Activated CD4-positive, alpha-beta T cell treated with anti-CD3 and anti-CD28 coated beads, Interleukin-2, amount 50 U/mL, for 1 hour (primary cell): ENCODE measurements at places on chromosomes 12 and 14.

- no peak for DNase-seq
These were observed 7.1 kb upstream of the SERPINA9 start for GRCh38 chr14:94483071-94483451.

DNA sequence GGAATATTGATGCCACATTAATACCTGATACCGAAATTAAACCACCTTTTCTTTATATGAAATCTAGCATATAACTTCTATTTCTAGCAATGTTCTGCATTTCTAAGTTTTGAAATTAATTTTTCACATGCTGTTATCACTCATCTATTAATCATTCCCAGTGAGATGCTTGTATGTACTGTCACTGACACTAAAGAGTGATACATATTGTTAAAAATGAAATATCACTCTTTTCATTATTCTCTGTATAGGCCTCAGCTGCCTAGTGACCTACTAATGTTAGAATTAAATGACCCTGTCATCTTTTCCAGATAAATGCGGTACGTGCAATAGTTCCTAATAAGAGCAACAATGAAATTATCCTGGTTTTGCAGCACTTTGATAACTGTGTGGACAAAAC is 49.7 kb upstream of the KCNH3 start:
- DNase-seq: no peak

- no peak for DNase-seq
These were observed 38.5 kb upstream of the KCNK13 start for GRCh38 chr14:90023176-90023896.

DNA sequence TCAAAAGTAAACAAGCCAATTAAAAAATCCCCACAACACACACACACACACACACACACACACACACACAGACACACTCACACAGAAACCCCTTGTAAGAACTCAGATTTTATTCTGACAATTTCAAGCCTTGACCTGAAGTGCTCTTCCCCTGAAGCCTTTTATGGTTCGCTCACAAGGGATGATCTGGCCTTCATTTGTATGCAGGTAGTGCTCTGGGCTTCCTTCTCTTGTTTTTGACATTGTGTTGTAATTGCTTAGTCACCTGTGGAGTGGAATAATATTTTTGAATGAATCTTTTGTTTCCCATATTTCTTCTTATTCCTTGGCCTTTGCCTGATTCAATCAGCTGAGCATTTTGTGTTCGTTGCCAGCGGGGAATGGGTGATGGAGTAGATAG is 83.3 kb upstream of the CSRP2 start:
- no peak for DNase-seq

DNA sequence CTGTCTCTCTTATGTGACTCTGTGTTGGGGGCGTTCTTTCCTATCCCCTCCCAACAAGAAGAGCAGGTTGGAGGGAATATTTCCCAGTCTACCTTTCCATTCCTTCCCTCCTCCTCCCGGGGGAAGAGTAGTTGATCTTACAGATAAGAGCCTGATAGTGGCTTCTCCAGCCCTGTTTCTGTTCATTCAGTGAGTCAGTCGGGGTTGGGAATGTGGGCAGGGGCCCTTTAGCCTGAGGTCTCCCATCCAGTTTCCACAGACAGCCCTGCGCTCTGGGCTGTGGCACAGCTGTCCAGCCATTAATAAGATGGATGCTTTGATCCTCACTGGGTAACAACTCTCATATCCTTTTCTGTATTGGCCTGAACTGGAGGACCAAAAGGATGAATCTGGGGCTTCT is 18.1 kb upstream of the PPP1R1A start:
- no peak for DNase-seq

GRCh38 chr12:93668919-93669418 is 8.2 kb upstream of the CRADD start:
- DNase-seq: no peak

DNA sequence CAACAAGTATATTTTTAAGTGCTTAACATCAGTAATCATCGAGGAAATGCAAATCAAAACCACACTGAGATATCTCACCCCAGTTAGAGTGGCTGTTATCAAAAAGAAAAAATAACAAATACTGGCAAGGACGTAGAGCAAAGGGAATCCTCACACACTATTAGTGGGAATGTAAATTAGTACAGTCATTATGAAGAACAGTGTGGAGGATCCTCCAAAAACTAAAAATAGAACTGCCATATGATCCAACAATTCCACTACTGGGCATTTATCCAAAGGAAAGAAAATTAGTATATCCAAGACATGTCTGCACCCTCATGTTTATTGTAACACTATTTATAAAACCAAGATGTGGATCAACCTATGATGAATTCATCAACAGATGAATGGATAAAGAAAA is 149.0 kb upstream of the PWP1 start:
- DNase-seq: no peak

DNA sequence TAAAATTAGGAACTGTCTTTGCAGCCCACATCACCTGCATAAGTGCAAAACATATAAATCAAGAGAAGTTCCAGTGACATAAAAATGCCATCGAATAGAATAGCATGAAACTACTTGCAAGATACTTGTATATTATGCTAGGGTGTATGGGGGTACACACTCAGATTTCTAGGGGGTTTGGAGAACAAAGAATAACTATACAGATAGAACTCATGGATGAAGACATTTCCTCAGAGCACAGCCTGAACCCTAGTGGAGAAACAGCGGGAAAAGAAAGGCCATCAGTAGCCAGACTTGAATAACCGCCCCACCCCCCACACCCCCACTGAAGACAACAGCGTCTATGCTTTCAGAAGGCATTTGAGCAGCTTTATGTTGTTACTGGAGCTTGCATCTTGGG is 425.8 kb downstream of the NPAS3 start:
- DNase-seq: no peak

DNA sequence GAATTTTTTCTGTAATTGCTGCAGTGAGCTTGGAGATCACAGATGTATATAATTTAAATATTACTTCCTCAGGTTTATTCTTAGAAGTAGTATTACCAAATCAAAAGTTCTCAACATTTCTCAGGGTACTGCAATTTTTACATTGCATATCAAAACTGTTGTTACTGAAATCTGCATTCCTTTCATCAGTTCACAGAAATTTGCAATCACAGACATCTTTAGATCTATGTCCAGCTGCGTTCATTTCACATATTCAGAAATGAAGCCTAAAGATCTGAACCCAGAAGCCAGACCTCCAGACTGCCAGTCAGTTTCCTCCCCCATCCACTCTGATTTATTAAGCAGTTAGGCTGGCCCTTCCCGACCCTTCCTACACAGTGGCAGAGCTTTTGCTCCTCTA is 18.2 kb upstream of the IFT81 start:
- DNase-seq: no peak

DNA sequence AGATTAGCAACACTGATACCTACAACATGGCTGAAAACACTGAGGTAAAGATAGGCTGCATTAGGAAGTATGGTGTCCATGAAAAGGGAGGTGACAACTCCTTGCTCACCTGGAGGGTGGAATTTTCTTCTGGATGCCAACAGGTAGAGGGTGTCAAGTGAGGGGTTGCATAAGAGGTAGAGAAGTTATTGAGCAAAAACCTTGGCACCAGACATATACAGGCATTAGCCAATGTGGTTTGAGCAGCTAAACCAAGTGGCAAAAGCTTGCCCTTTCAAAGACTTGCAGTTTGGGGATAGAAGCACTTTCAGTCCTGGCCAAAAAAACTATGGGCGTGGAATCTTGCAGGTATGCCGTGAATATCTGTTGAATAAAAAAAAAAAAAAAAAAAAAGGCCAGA is 3.8 kb downstream of the RITA1 start:
- DNase-seq: no peak

GRCh38 chr12:59972905-59973304 is 377.1 kb downstream of the SLC16A7 start:
- no peak for DNase-seq

GRCh38 chr12:59067083-59067482 is 146.8 kb upstream of the LRIG3 start:
- no peak for DNase-seq

- DNase-seq: no peak
These were observed 291.8 kb downstream of the ERC1 start for GRCh38 chr12:1282670-1283315.

- DNase-seq: no peak
These were observed 869.2 kb downstream of the TMEM121 start for GRCh38 chr14:106395456-106396050.

DNA sequence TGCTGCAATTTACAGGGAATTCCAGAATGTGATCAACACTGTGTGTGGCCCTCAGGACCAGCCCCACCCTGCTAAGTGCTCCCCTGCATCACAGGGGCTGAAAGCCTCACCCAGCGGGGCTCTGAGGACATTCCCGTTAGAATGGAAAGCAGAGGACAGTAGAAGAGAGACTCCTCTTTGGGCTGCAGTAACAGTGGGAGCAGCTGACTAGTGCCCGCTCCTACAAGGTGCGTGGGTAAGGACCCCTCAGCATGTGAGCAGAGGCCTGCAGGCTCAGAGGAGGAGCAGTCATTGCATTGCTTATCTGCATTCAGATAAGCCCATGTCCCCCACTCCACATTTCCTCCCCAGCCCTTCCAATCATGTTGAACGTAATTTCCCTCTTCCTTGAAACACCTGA is 120.1 kb downstream of the ITPR2 start:
- no peak for DNase-seq

DNA sequence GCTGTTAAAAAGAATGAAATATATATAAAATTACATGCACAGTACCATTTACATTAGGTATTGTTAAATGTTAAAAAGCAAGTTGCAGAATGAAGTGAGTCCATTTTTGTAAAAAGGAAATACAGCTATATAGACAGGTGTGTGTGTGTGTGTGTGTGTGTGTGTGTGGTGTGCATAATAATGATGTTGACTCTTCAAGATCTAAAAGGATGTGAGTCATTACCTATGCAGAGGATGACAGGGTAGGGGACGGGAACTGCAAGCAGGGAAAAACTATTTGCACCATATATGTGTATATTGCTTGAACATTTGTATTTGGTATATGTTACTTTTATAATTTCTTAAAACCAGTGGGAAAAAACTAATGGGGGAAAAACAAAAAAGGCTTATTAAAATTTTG is 3.1 kb downstream of the C14orf39 start:
- no peak for DNase-seq

DNA sequence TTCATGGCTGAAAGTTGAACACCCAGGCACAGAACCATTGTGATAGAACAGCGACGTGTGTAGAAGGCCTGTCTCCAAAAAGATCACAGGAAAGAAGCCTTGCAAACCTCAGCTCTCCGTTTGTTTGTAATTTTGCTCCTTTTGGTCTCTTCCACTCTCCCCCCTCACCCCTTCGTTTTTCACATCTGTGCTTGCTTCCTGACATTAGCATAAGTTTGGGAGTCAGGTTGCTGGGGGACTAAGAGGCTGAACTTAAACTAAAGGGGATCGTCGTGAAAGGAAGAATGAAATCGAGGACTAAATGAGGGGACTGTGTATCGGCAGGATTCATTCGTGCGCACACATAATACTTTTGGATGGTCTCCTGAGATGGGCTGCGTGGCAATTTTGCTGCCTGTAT is 200.6 kb downstream of the BCAT1 start:
- no peak for DNase-seq

DNA sequence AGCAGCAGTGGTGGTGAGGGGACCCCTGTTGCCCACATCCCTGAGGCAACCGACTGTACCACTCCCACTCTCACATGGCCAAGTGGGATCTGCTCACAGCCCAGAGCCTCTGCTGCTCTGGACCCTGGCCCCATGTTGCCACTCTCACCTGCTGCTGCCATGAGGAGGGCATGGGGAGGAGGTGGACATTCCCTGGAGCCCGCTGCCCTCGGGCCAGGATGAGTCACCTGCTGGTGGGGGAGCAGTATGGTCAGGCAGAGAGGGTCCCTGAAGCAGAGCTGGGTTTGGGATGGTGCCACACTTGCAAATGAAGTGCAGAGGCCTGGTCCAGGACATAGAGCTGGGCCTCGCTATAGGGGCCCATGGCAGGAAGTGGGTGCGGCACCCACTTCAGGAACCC is 26.1 kb downstream of the SDR9C7 start:
- no peak for DNase-seq

- DNase-seq: no peak
These were observed 18.7 kb upstream of the KIF26A start for GRCh38 chr14:104119488-104120251.

- no peak for DNase-seq
These were observed 92.3 kb upstream of the SLCO1C1 start for GRCh38 chr12:20602641-20603391.

GRCh38 chr12:122155705-122156104 is 18.3 kb downstream of the IL31 start:
- DNase-seq: no peak

- DNase-seq: no peak
These were observed 50.0 kb downstream of the FOS start for GRCh38 chr14:75328558-75329155.

GRCh38 chr14:89418976-89419375 is 1.9 kb upstream of the FOXN3 start:
- no peak for DNase-seq

DNA sequence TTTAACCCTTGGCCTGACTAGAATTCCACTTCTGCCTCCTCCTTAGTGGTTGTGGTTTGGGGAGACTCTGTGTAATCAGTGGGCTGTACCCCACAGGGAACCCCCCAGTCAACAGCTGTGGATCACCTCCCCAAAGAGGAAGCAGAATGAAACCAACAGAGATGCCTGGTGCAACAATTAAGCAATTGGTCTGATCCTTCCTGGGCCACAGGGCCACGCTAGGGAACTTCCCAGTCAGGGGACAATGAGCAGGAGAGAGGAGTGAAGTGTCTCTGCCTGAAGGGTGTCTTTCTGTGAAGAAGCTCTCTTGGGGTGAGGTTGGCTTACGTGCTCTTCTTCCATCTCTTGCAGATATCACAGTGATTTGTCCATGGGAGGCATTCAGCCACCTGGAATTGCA is 8.2 kb downstream of the PDE6H start:
- DNase-seq: no peak

- DNase-seq: no peak
These were observed 40.2 kb upstream of the RPL10L start for GRCh38 chr14:46691819-46692218.

DNA sequence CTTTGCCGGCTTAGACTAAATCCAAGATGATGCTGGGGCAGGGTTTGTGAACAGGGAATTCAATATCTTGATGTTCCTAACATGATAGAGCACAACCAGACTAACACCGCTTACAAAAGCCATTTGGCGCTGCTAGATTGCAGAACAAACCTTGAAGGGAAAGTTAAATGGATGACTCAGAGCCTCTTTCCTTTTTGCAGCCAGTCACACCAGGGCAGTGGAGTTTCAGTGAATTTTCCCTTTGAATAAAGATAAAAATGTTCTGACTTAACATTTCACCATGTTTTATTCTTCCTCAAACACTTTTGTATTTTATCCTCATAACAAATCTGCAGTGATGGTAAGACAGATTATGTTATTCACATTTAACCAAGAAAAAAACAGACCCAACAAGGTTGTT is 47.3 kb downstream of the PDE6H start:
- DNase-seq: no peak

DNA sequence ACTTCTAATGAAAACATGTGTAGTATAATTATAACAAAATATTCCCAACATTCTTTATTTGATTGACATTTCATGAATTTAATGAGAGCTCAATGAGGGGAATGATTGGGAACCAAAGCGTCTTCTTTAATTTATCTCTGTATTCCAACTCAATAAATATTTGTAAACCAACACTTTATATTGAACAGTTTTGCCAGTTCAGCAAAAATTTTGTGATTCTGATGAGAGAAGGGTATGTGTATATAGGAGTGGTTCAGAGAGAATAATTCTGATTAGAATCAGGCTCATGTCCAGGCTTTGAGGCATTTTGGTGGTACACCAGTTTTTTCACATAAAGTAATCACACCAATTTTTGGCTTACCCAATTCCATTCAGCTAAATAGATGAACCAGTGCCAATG is 564.2 kb downstream of the TMTC2 start:
- no peak for DNase-seq

- no peak for DNase-seq
These were observed 466.5 kb downstream of the PRKD1 start for GRCh38 chr14:29461101-29461500.

GRCh38 chr12:47400266-47400665 is 305.6 kb downstream of the RPAP3 start:
- DNase-seq: no peak
